Left renal pelvis (tissue), 4 donors: ENCODE measurements at places on chromosomes 7 and 10. TPM values are rescaled to one million over a fixed set of nuclear protein-coding genes. Genes with fewer than 3 reads are reported as not detected.

GRCh38 chr7:142091961-142092360 lies 19.6 kb upstream of the MGAM2 start:
- no peak for DNase-seq

- DNase-seq: no peak
These were observed 7.2 kb upstream of the SRI start for GRCh38 chr7:88226886-88227516.

GRCh38 chr10:43197834-43198681 lies 59.8 kb downstream of the CSGALNACT2 start:
- no peak for DNase-seq

GRCh38 chr10:104307576-104308438 lies 30.5 kb downstream of the ITPRIP start:
- no peak for DNase-seq

DNA sequence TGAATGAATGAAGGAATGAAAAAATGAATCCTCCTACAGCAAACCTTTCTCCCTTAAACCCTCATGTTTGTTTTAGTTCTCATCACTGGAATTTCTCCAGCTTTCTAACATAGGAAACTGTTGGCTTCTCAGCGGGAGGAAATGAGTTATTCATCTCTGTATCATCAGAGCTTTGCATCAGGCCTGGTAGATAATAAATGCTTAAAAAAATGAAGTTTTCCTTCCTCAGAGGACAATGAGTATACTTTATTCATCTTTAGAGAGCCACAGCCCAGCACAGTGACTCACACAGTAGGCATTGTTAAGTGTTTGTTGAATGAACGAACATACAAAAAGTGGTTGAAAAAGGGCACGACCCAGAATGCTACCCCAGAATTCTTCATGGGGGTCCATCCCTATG lies 62.6 kb downstream of the COL13A1 start:
- DNase-seq: no peak

GRCh38 chr10:120473593-120473992 lies 16.6 kb downstream of the PLPP4 start:
- DNase-seq: no peak

DNA sequence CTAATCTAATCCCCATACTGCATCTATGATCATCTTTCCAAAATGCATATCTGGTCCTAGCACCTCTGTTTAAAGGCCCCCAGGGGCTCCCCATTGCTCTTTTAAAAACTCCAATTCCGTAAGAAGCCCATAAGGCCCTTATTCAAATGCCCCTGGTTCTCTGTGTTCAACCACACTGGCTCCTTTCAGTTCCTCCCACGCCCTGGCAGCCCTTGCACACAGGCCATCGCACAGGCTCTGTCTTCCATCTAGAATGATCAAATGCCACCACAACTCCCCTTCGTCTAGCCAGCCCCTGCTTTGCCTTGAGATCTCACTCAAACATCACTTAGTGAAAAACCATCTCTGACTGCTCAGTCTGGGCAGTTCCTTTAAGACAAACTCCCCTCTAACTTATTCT lies 112.9 kb upstream of the LYZL2 start:
- DNase-seq: no peak

- peak; percentile 73 for DNase-seq
These were observed 196.0 kb downstream of the RNLS start for GRCh38 chr10:88386821-88387773.

GRCh38 chr10:78433766-78434535 lies 400.3 kb downstream of the RPS24 start:
- no peak for DNase-seq

DNA sequence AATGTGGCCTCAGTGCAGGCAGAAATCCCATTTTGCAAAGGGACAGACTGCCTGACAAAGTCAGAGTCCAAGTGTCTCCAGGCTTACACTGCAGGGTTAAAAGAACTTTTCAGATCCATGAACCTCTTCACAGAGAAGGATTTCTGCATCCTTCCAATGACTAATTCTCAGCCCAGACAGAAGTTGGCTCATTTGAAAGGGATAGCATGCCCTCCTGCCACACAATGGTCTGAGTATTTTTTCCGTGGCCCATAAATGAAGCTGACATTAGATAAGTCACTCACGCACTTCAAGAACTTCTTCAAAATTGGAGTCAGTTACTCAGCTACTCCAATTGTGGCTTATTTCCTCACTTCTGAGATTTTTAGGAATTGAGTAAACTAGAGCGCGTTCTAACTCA lies 170.2 kb downstream of the PLXNA4 start:
- DNase-seq: no peak

GRCh38 chr7:80078159-80078731 lies 56.4 kb upstream of the GNAI1 start:
- no peak for DNase-seq

GRCh38 chr7:159031750-159032149 lies 112.9 kb downstream of the VIPR2 start:
- no peak for DNase-seq

DNA sequence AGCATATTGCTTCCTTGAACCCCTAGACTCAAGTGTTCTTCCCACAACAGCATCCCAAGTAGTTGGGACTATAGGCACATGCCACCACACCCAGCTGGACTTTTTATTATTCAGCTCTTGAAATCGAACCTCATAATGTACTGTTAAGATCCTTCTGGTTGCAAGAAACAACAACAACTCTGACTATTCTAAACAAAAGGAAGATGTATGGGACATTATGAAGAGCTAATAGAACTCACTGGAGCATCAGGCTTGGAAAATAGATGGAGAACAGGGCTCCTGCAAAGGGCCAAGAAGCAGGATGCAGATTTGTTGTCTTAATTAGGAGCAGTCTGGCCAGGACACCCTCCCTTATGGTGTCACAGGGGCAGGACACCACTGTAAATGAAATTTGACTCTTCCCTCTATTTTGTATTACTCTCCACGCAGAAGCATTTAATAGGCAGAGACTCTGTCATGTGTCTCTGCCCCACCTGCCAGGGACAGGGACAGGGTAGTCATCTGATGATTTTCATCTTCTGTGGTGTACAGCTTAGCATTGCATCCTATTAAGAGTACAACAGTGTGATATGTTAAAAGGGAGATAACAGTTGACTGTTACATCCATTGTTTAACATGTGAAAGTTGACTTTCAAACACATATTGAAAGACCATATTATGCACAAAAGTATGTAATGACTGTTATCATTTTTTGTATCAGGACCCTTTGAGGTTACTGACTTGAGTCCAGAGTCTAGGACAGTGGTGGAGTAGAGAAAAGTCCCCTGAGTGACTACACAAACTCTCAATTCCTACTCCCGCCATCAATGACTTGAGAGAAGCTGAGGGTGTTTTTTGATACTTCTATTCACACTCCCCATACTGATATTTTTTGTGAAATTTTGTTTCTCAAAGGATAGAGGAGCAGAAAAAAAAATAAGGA lies 157.3 kb downstream of the LRRC4 start:
- DNase-seq: no peak

The MYL7 gene
- 0.29 TPM for polyA plus RNA-seq

The FGFBP3 gene
- polyA plus RNA-seq: 3.3 TPM

The PRKG1 gene
- 21.2 TPM for polyA plus RNA-seq

The TMEM176B gene
- polyA plus RNA-seq: 27.4 TPM

The CALCR gene
- polyA plus RNA-seq: 1.2 TPM

The CD36 gene
- 30.9 TPM for polyA plus RNA-seq
